ENCODE measurements at places on chromosomes 1 and 21.

GRCh38 chr1:117008656-117009055 lies 7.1 kb downstream of the CD101 start:
- H3K27ac ChIP-seq = no peak overlapping the region
- H3K4me3 ChIP-seq = no peak overlapping the region
- H3K4me1 ChIP-seq = no peaks in the 10 kb centered on the region
- DNase-seq = no peak
- H3K27me3 ChIP-seq = no peaks in the 10 kb centered on the region

DNA sequence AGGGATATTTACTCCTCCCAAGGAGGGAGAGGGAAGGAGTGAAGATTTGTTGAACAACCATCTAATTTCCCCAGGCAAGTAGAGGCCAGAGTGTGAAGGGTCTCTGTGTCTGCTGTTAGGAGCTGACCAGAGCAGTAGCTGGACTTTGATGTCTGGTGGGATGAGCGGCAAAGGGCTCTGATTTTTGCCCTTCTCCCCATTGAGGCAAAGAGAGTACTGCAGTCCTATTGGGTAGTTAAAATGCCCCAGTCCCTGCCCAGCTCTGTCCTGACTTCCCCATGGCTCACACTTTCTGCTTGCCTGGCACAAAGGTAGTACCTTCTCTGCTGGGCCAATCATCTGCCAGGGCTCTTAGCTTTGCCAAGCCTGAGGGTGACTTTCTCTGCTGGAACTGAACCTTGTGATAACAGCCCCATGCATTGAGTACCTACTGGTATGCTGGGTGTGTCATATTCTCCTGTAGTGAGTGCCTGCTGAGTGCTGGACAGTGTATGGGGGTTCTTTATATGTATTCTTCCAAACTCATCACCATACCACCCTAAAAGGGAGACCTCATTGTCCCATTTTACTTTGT lies 64.0 kb upstream of the SELENON start:
- H3K27ac ChIP-seq = no peak overlapping the region
- no peak for DNase-seq
- no peaks in the 10 kb centered on the region for H3K27me3 ChIP-seq
- H3K36me3 ChIP-seq = no peaks in the 10 kb centered on the region

DNA sequence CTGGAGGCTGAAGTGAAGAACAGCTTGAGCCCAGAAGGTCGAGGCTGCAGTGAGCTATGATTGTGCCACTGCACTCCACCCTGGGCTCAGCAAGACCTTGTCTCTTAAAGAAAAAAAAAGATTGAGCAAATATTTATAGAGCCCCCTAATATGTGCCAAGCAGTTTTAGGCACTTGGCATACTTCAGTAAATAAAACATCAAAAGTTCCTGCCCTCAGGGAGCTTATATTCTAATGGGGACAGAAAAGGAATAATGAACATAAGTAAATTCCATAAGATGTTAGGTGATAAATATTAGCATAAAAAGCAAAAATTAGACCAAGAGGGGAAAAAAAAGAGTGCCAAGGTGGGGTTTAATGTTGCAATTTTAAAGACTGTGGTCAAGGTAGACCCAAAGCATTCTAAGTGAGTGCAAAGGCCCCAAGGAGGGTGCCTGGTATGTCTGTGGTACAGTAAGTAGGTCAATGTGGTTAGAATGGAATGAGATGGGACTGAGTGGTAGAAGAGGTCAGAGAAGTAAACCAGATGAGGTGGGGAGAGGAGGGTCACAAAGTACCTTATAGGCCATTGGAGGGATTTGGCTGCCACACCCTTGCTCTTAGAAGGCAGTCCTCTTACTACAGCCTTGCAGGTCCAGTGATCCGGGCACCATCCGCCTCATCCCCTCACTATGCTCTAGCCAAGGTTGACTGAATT lies 2.2 kb upstream of the TOE1 start:
- H3K36me3 ChIP-seq = peaks cover 34% of the 10 kb centered on the region
- no peak overlapping the region for H3K27ac ChIP-seq
- no peak for DNase-seq
- H3K4me3 ChIP-seq = no peak overlapping the region

- no peaks in the 10 kb centered on the region for H3K36me3 ChIP-seq
- no peaks in the 10 kb centered on the region for H3K27me3 ChIP-seq
- H3K4me3 ChIP-seq = no peak overlapping the region
- H3K27ac ChIP-seq = no peak overlapping the region
Measured at GRCh38 chr1:43870306-43870705, 63.3 kb upstream of the ARTN start.

DNA sequence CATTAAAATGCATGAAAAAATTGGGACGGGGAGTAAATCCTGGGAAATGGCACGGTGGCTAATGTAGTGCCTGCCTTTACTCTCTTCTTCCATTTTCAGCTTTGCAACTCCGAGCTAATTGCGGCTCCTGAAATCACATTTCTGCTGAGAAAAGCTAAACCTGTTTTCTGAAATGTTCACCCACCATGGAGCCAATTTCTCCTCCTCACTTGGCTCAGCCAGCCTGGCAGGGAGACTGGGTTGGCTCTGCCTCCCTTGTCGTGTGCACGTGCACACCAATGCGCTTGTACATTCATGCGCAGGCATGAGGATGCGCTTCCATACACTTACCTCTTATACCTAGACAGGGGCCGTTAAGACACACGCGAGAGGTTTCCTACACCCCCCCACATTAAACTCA lies 165.4 kb downstream of the PLXNA2 start:
- H3K4me3 ChIP-seq = no peak overlapping the region
- H3K36me3 ChIP-seq = peaks cover 23% of the 10 kb centered on the region
- peaks cover 3% of the 10 kb centered on the region for H3K27me3 ChIP-seq

GRCh38 chr1:28899267-28899666 lies 15.1 kb upstream of the EPB41 start:
- no peaks in the 10 kb centered on the region for H3K27me3 ChIP-seq
- no peaks in the 10 kb centered on the region for H3K36me3 ChIP-seq
- H3K4me1 ChIP-seq = peaks cover 4% of the 10 kb centered on the region
- no peak for DNase-seq
- H3K4me3 ChIP-seq = no peak overlapping the region

DNA sequence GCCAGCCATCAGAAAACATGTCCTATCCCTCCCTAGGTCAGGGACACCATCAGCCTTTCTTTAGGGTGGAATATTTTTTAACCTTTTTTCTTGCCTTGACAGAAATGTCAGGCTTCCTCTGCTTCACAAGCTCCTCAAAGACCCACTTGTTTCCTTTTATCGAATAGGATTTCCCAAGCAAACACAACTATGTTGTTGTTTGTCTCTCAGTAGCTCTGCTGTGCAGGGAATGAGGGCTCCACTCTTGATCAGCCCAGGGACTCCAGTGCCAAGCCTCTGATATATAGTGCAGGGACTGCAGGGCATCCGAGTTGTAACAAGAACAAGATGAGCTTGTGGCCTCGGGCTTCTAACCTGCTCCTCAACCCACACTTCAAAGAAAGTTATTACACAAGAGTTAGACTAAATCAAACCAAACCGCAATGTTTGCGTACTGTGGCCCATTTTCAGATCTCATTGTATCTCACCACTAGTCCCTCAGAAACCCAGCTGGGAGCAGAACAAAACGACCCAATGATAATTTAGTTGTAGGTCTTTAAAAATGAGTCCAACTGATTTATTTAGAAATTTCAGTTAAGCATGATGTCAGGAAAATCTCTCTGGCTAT lies 108.1 kb downstream of the ATG4C start:
- no peak overlapping the region for H3K4me3 ChIP-seq
- H3K36me3 ChIP-seq = no peaks in the 10 kb centered on the region
- DNase-seq = peak; percentile 30
- peak overlapping the region; percentile 29 for H3K27ac ChIP-seq
- H3K27me3 ChIP-seq = peaks cover 3% of the 10 kb centered on the region

- H3K27me3 ChIP-seq = no peaks in the 10 kb centered on the region
- H3K36me3 ChIP-seq = peaks cover 41% of the 10 kb centered on the region
- no peak overlapping the region for H3K4me3 ChIP-seq
- DNase-seq = no peak
Measured at GRCh38 chr1:30890502-30891226, 17.9 kb downstream of the SDC3 start.

- DNase-seq = no peak
- H3K27me3 ChIP-seq = no peaks in the 10 kb centered on the region
- no peaks in the 10 kb centered on the region for H3K36me3 ChIP-seq
- no peaks in the 10 kb centered on the region for H3K4me1 ChIP-seq
- no peak overlapping the region for H3K27ac ChIP-seq
Measured at GRCh38 chr1:97365026-97365425, 555.8 kb downstream of the DPYD start.

GRCh38 chr1:220917535-220918209 lies 38.4 kb downstream of the HLX start:
- no peak for DNase-seq
- H3K4me1 ChIP-seq = no peaks in the 10 kb centered on the region
- no peak overlapping the region for H3K4me3 ChIP-seq
- H3K27me3 ChIP-seq = no peaks in the 10 kb centered on the region

DNA sequence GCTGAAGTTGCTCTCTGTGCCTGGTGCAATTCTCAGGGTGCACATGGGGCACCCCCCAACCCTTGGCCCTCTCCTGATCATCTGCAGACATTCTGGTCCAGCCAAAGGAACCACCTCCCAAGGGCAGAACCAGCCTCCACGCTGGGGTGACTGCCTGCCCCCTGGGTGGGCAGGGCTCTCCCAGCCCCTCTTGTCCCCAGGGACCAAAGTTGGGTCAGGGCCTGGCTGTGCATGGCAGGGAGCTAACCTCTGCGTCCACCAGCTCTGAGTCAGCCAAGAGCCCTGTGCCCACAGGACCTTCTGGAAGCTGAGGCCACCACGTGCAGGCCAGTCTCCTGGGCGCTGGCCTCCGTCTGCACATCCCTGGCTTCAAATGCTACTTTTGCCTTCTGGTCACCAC lies 101.9 kb downstream of the SIK1 start:
- no peaks in the 10 kb centered on the region for H3K36me3 ChIP-seq
- no peak overlapping the region for H3K4me3 ChIP-seq
- no peak for DNase-seq

- H3K4me3 ChIP-seq = no peak overlapping the region
- H3K4me1 ChIP-seq = no peaks in the 10 kb centered on the region
- H3K27ac ChIP-seq = no peak overlapping the region
- H3K27me3 ChIP-seq = no peaks in the 10 kb centered on the region
- DNase-seq = no peak
- peaks cover 23% of the 10 kb centered on the region for H3K36me3 ChIP-seq
Measured at GRCh38 chr1:36436821-36437220, 13.4 kb downstream of the OSCP1 start.

- DNase-seq = no peak
- no peaks in the 10 kb centered on the region for H3K27me3 ChIP-seq
- peaks cover 76% of the 10 kb centered on the region for H3K4me1 ChIP-seq
Measured at GRCh38 chr21:43364851-43365424, 62.0 kb downstream of the SIK1 start.

- DNase-seq = no peak
- no peak overlapping the region for H3K4me3 ChIP-seq
- no peaks in the 10 kb centered on the region for H3K36me3 ChIP-seq
- no peaks in the 10 kb centered on the region for H3K27me3 ChIP-seq
Measured at GRCh38 chr21:32544697-32545096, 40.6 kb downstream of the TCP10L start.

DNA sequence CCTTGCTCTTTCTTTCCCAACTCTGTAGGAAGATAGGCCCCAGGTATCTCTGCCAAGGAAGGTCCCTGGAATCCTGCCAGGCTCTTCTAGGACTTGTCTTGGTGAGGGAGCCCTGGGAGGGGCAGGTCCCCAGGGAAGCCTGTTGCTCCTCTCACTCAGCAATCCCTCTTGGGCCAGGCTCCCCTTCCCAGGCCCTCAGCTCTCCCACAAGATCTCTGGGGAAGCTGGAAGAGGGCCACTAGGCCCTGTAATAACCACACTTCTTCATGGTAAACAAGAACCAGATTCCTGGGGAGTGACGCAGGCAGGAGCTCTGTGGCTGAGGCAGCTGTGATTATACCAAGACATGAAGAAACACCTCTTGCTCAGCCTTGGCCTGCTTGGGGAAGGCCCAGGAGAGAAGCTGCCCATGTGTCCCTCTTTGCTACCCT lies 9.9 kb upstream of the MAPKAPK2 start:
- DNase-seq = no peak
- H3K4me3 ChIP-seq = no peak overlapping the region
- H3K36me3 ChIP-seq = no peaks in the 10 kb centered on the region
- H3K27ac ChIP-seq = no peak overlapping the region
- H3K27me3 ChIP-seq = no peaks in the 10 kb centered on the region

DNA sequence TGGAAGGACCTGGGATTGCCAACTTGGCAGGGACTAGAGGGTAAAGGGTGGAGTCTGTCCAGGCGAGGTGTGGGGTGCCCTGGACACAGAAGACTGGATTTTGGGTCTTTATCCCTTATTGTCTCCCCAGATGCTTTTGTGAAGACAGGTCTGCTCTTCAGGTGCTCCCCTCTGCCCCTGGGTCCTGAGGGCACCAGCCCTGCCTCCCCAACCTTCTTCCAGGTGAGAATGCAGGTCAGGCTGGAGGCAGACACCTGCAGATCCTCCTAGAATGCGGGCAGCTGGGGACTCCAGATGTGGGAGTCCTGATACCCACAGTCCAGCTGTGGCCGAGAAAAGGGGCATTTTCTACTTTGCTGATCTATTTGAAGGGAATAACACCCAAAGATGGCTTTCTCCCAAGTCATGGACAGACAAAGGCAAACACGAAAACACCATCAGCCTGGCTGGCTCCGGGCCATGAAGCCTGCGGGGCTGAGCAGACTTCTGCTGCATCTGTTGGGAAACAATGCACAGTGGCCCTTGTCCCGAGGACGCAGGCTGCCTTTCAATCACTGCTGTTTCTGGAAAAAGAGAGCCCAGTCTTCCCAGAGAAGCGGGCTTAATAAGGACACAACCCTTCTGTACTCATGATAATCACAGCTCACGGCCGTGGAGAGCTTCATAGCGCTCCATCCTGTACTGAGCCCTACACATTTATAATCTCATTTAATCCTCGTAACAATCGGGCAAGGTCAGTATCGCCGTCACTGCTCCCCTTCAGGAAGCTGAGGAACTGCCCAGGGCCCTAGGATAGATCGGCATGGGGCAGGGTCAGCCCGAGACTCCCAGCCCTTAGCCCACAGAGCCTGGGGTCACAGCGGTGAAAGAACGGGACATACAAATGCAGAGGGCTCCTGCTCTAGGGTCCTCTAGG lies 62.0 kb upstream of the ABCG1 start:
- H3K27me3 ChIP-seq = no peaks in the 10 kb centered on the region
- H3K27ac ChIP-seq = peak overlapping the region; percentile 73
- peak; percentile 92 for DNase-seq
- H3K36me3 ChIP-seq = no peaks in the 10 kb centered on the region
- H3K4me1 ChIP-seq = peaks cover 34% of the 10 kb centered on the region
